ENCODE measurements at places on chromosomes 12 and 14. TPM values are rescaled to one million over a fixed set of nuclear protein-coding genes. Genes with fewer than 3 reads are reported as not detected.

GRCh38 chr14:54570631-54571415 lies 3.9 kb downstream of the SAMD4A start:
- no peak for DNase-seq

Gene PA2G4
- 104 TPM for total RNA-seq

Gene RND1
- not detected for total RNA-seq

DNA sequence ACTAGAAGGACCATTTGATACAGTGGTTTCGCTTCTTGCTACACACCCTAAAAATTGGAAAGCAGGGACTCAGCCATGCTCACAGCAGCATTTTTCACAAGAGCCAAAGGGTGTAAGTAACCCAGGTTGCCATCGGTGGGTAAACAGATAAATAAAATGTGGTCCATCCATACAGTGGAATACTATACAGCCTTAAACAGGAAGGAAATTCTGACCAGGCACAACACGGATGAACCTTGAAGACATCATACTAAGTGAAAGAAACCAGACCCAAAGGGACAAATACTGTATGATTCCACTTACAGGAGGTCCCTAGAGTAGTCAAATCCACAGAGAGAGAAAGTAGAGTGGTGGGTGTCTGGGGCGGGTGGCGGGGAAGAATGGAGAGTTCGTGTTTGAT lies 220.9 kb downstream of the PHETA1 start:
- DNase-seq: no peak

DNA sequence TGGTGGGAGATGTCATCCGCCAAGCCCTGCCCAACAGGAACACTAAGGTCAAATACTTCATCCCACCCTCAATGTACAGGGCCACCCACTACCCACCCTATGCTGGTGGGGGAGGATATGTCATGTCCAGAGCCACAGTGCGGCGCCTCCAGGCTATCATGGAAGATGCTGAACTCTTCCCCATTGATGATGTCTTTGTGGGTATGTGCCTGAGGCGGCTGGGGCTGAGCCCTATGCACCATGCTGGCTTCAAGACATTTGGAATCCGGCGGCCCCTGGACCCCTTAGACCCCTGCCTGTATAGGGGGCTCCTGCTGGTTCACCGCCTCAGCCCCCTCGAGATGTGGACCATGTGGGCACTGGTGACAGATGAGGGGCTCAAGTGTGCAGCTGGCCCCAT lies 3.5 kb downstream of the B3GNT4 start:
- DNase-seq: no peak

DNA sequence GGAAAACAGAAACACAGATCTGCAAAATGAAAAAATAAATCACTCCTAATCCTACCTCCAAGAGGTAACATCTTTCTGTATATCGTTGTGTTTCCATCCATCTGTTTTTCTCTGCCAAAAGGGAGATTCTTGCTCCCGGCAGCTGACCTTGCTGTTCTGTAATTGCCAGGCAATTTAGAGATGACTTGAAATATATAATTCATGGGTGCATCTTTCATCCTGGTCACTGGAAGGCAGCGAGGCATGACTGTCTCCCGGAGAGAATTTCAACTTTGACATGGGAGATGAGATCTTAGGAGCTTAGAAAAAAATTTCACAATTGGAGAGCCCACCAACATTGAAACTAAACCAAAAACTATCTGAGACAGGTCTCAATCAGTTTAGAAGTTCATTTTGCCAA lies 53.0 kb downstream of the WSCD2 start:
- no peak for DNase-seq
